ENCODE measurements at places on chromosomes 16 and 17. TPM values are rescaled to one million over a fixed set of nuclear protein-coding genes. Genes with fewer than 3 reads are reported as not detected.
A peak's percentile ranks its signal among the peaks of the same experiment; 100 is the strongest.

GRCh38 chr16:12168074-12169000, 191.8 kb downstream of the SNX29 start:
- no peak for DNase-seq

- DNase-seq: no peak
Observed at GRCh38 chr17:14760212-14760611, 459.3 kb downstream of the HS3ST3B1 start.

- no peak for DNase-seq
Observed at GRCh38 chr16:85364323-85365040, 248.6 kb upstream of the GSE1 start.

DNA sequence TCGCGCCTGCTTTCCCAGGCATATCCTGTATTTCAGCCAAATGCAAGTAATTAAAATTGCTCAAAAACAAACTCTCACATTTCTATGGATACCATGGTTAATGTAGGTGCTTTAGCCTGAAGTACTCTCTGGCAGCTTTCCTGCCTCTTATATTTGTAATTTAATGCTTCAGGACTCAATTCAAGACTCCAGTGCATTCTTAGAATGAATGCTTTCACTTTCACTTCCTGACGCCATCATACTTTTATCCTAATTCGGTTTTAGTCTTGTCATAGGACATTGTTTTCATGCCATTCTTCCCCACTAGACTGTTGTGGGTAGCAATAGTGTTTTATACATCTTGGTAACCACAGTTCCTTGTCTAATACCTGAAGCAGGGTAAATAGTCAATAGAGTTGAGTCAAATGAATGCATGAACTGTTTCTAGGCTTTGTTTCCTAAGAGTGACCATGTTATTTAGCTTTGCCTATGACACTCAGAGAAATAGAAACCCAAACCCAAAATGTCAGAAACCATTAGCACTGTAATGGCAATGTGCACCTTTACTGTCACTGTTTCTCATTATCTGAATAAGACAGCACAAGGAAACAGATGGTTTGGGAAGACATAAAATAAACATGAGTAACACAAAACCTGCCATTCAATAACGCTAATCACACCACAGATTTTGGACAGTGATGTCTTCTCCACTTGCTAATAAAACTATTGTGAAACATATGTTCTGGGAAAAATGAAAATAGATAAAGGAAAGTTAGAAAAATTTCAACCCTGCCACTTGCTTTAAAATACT, 705.5 kb downstream of the CDH11 start:
- DNase-seq: no peak

DNA sequence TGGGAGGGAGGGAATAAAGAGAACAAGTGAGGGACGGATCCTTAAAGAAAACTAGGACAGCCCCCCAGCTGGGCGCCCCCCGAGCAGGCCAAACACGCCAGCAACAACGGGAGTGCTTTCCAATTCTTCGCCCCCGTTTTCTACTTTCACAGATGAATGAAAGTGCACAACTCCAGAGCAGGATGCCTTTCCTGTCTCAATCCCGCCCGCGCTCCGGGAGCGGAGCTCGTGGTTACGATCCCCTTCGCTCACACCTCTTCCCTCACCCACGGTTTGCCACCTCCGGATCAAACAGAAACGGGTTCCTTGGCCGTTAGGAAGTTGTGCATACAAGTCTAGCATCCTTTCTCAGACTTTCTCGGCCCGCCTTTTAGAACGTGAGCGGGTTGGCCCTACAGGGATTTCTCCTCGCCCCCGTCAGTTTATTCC, 680 bp downstream of the SKA2 start:
- peak; percentile 39 for DNase-seq

GRCh38 chr17:31604936-31605335, 213.5 kb downstream of the RAB11FIP4 start:
- DNase-seq: no peak

DNA sequence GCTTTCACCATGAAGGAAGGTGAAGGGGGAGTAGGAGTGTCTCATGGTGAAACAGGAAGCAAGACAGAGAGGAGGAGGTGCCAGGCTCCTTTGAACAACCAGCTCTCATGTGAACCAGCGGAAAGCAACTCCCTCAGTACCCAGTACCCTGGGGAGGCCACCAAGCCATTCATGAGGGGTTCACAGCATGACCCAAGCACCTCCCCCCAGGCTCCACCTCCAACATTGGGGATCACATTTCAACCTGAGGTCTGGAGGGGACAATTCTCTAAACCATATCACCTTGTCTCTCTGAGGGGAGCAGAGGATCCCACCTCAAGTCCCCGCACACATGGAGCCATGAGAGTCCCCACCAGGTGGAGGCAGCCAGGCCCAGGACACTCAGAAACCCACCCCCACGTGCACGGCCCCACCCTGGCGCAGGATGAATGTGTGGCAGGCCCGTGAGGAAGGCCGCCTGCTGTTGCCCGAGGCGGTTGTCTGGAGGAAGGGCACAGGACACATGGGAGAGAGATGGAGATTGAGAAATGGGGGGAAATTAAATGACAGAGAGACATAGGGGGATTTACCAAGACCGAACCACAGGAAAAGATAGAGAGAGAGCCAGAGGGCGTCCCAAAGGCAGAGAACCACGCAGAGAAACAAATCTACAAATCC, 85.9 kb downstream of the TMEM132E start:
- DNase-seq: no peak

GRCh38 chr17:32192379-32192778, 50.1 kb downstream of the RHOT1 start:
- no peak for DNase-seq

DNA sequence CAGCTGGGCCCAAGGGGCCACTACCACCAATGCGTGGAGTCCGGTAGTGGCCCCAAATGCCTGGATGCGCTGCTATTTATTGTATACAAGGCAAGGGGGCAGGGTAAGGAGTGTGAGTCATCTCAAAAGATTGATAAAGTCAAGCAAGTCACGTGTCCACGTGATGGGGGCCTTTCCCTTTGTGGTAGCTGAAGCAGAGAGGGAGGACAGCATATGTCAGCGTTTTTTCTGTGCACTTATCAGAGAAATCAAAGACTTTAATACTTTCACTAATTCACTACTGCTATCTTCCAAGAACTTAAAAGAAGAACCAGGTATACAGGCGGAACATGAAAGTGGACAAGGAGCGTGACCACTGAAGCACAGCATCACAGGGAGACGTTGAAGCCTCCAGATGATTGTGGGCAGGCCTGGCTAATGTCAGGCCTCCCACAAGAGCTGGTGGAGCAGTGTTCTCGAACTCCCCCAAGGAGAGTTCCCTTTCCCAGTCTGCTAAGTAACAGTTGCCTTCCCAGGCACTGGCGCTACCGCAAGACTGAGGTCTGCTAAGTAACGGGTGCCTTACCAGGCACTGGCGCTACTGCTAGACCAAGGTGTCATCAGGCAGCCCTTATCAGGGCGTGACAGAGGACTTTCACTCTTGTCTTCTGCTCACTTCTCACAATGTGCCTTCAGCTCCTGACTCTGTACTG, 10.8 kb upstream of the ASB16 start:
- DNase-seq: no peak

FBXW10B gene
- 5.1 TPM for total RNA-seq

CDRT15 gene
- not detected for total RNA-seq

HP gene
- total RNA-seq: 2.5 TPM

ATP2A3 gene
- 44.5 TPM for total RNA-seq

CDH11 gene
- total RNA-seq: 70.5 TPM
